NCI-H2029 treated with DMSO at 0.1 percent for 48 hours (cell line): ENCODE measurements at places on chromosomes 7 and 10.

DNA sequence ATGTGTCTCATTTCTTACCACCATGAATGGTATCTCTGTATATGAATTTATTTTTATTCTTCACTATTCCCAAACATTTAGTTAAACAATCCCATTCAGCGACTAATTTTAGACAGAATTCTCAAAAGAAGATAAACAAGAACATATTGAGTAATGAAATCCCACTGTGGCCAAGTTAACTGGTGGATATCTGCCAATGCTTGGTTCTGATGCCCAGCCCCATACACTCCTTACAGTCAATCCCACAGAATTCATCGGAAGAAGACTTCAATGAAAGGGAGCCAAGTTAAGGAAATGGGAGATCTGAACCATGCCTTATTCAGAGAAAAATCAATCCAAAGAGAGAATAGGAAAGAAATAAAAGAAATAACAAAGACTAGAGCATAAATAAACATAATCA, 518.0 kb downstream of the XPNPEP1 start:
- no peak for DNase-seq

DNA sequence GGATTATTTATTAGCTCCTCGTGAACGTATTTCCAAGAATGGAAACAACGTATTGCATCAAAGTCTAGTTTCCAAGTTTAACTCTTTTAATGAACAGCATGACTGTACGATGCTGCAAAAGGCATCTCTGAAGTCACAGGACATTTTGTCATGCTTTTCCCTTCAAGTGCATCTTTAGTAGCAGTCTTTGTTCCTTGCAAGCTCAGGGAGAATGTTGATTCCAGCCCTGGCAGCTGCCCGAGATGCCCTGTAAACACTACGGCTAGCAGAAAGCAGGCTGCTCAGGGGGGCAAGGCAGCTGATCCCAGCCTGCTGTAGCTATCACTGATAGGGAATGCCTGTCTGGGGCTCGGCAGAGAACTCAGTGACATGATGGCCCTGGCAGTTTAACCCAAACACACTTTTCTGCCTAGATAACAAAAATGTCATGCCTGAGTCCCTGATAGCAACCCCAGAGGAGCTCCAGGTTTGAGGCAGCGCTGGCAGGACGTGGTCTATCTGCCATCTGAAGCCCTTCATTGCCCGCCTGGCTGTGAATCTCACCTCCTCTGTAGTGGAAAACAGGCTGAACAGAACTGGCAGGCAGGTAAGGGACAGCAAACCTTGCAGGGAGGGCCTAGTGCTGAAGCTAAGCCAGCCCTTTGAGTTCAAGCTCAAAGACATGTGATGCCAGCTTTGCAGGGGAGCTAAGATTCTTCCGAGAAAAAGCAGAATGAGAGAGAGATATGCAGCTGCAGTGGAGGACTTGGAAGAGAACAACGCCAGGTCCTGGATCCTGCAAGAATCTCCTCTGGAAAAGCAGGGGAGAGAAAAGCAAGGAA, 264.6 kb downstream of the SNX10 start:
- no peak for DNase-seq

GRCh38 chr7:158282461-158283001, 305.1 kb downstream of the PTPRN2 start:
- DNase-seq = no peak

DNA sequence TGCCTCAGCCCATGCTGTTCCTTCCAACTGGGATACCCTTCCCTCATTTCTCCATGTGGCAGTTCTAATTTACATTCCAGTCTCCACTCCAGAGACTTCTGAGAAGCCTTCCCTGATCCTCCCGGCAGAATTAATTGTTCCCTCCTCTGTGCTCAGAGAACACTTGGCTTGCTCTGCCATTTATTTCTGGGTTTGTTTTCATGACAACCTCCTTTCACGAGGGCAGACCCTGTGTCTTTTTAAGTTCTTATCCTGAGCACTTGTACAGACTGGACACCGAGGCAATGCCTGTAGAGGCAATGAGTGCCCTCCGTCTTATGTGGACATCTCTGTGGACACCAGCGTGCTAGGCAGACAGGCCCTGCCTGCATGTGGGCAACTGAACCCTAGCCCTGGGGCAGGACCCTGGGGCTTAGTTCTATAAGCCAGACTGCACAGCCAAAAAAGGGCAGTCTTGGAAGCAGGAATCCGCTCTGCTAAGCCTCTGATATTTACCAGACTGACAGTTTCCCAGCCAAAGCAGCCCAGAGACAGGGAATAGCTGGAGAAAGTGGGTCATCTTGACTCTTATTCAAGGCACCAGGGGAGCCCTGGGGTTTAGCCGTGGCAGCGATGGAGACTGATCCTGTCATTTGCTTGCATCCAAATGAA, 474.0 kb downstream of the RPS24 start:
- no peak for DNase-seq

DNA sequence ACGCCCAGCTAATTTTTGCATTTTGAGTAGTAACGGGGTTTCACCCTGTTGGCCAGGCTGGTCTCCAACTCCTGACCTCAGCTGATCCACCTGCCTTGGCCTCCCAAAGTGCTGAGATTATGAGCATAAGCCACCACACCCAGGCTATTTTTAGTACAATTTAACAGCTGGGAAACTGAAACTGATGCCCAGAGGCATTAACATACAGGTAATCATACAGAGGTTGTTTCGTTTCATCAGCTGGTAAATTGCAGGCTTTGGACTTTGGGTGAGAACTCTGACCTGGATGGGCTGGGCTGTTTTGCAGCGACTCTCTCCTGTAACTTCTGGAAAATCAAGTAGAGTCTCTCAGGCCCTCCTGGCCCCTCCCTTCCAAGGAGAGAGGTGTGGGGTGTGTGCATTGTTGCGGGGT, 6.2 kb upstream of the ACHE start:
- DNase-seq = no peak
